GM03348 (cell line): ENCODE measurements at places on chromosomes 11 and 22.

GRCh38 chr11:129202646-129203045 is 10.5 kb upstream of the ARHGAP32 start:
- DNase-seq: no peak

DNA sequence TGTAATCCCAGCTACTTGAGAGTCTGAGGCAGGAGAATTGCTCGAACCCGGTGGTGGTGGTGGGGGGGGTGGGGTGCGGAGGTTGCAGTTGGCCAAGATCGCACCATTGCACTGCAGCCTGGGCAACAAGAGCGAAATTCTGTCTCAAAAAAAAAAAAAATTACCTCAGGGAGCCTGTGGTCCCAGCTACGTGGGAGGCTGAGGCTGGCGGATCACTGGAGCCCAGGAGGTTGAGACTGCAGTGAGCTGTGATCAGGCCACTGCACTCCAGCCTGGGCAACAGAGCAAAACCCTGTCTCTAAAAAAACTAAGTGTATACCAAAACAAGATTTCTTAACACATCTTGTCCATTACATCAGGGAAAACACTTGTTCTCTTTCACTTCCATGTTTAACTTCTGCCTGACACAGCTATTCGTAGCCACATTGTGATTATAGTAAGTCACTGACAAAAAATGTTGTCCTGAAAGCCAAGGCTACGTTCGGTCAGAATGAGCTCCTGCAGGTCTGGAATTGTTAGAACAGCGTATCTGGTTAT is 1.4 kb downstream of the TMEM80 start:
- DNase-seq: peak; percentile 66

DNA sequence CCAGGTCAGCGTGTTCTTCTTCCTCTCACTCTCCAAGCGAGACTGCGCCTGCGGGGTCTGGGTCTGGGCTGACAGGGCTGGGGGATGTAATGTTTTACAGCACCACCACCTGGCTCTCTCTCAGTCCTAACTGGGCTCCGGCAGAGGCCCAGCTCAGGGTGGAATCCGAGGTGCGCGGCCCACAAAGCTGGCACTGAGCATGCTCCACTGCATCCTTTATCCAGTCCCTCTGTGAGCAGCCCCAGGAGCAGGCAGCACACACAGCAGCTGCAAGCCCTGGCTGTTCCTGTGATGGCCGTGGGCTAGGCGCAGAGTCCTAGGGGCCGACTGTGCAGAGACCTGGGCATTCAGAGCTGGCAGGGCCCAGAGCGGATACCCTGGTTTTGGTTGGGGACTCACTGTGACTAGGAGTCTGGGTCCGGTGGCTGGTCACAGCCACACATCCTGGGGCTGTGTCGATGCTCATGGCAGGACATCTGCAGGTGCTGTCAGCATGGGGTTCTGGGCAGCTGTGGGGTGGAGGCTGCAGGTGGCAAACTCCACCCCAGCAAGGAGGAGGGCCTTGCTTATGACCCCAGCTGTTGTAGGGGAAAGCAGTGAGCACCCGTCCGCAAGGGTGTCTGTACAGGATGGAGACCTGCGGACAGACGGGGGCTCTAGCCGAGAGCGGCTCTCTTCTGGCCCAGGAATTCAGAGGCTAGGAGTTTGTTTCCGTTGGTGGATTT is 4.0 kb downstream of the LRRC75B start:
- DNase-seq: no peak

- DNase-seq: peak; percentile 88
Measured at GRCh38 chr22:41699264-41700107, at the start of gene MEI1. TSS of gene MEI1 (plus strand) at chr22:41699503. CDS start at chr22:41699539, 36 bp downstream.

- peak; percentile 3 for DNase-seq
Measured at GRCh38 chr11:119976805-119977560, 160.9 kb downstream of the TRIM29 start.

- no peak for DNase-seq
Measured at GRCh38 chr11:69193629-69194028, 37.9 kb downstream of the SMIM38 start.
